Omental fat pad (tissue), 4 donors: ENCODE measurements at places on chromosomes 16 and 17. TPM values are rescaled to one million over a fixed set of nuclear protein-coding genes. Genes with fewer than 3 reads are reported as not detected.

Gene HP
- 765 TPM for total RNA-seq

Gene ANKRD40CL
- total RNA-seq, result not detected

- DNase-seq, result no peak
Measured at GRCh38 chr17:78031435-78031834, 72.9 kb downstream of the TNRC6C start.

- DNase-seq, result no peak
Measured at GRCh38 chr16:56228476-56228875, 37.2 kb downstream of the GNAO1 start.

Gene SEPTIN1
- 0.93 TPM for total RNA-seq

Gene CCL14
- 83.2 TPM for total RNA-seq

DNA sequence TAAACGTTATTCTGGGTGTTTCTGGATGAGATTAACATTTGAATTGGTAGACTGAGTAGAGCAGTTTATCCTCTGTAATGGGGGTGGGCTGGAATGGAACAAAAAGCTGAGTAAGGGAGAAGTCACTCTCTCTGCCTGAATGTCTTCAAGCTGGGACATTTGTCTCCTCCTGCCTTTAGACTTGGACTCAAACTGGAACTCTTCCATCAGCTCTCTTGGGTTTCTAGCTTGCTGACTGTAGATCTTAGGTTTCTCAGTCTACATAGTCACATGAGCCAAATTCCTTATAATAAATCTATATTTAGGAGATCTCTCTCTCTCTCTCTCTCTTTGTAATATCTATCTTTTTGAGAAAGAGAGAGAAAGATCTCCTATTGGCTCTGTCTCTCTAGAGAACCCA lies 553.3 kb upstream of the CDH11 start:
- no peak for DNase-seq

Gene CHST4
- total RNA-seq, result 0.72 TPM

Gene MYH3
- total RNA-seq, result 2.6 TPM

Gene SP2
- total RNA-seq, result 8.0 TPM

- DNase-seq, result no peak
Measured at GRCh38 chr17:2251098-2251497, 52.5 kb downstream of the SMG6 start.

DNA sequence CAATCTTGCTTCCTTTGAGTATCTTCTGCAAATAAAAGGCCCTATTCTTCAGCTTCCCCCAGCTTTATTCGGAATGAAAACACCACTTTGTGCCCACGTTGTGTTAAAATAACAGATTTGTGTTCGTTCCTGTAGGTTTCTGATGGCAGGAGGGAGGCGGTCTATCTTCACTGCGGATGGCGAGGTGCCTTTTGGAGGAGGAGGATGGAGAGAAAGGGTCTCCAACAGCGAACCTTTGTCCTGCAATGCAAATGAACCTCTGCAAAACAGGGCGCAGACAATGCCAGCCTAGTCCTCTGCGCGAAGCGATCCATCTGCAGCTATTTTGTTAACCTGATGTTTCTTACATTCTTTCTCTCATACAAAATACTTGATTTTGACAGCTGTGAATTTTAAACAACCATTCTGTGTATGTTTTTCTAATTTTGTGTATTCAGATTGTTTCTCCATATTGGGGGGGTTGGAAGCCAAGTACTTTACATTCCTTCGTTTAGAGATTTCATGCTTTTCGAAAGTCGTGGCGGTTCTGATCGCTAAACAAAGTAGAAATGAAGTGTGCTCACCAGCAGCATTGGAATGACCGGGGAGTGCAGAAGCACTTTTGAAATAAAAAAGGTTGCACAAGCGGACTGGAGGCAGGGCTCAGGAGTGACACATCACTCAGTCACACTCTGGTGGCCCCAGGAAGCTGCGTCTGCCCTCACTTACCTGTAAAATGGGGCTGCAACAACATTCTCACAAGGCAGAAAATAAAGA lies 279.0 kb upstream of the IRX5 start:
- DNase-seq, result no peak

GRCh38 chr17:32503251-32504165 lies 16.7 kb downstream of the CDK5R1 start:
- no peak for DNase-seq

Gene CCL4L2
- 3.2 TPM for total RNA-seq

Gene MFAP4
- total RNA-seq, result 96.4 TPM
